ENCODE measurements at places on chromosomes 12 and 14. TPM values are rescaled to one million over a fixed set of nuclear protein-coding genes. Genes with fewer than 3 reads are reported as not detected.
A peak's percentile ranks its signal among the peaks of the same experiment; 100 is the strongest.

DNA sequence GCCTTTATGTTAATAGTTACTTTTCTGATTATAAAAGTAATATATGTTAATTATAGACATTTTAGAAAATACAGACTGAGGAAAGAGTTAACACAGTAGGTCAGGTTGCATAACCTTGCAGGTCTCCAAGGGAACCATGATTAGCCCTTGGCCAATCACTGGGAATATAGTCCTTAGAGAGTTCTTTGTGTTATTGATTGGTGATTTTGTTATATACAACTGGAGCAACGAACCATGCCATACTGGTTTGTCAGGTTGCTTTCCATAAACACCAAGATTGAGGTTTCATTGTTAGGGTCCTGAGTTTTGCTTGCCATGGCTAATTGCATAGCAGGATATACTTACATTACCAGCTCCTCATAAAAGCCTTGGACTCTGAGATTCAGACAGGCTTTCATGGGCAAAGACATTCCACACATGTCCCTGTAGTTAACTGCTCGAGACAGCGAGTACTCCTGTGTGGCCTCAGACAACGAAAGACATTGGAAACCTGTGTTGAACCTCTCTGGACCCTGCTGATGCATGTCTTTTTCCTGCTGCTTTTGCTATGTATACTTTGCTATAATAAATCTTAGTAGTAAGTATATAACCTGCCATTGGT, 33.7 kb downstream of the MAPK1IP1L start:
- DNase-seq, result peak; percentile 57
- H3K27ac ChIP-seq, result no peak overlapping the region
- H3K27me3 ChIP-seq, result no peaks in the 10 kb centered on the region
- H3K4me1 ChIP-seq, result no peaks in the 10 kb centered on the region

DNA sequence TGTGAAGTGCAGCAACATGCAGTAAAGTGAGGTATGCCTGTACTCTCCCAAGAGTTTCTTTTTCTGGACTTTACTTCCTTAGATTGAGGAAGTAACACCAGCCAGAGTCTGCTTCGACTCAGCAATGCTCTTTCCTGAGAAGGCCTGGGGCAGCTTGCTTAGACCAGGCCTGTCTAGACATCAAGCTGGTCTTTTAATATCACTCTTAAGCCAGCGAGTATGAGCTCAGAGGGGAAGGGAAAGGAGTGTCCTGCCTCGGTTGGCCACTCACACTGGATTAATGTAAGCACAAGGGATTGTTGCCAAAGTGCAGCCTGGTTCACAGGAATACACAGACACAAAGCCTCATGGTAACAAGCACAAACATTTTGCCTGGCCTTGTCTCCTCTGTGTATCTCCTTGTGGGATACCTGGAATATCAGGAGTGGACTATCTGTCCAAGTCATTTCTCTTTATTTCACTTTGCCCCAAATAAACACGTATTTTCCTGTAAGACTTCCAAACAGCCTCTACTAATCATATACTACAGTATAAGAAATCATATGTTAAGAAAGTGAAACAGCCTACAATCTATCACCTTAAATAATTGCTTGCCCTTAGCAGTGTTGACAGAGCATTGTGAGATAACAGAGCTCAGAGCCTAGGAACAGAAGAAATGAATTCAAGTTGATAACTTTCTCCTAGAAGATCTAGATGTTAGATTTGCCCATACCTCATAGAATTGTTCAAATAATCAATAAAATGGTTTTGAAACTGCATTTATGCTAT, 121.2 kb upstream of the DAAM1 start:
- no peak overlapping the region for H3K4me3 ChIP-seq
- peaks cover 8% of the 10 kb centered on the region for H3K4me1 ChIP-seq
- no peaks in the 10 kb centered on the region for H3K27me3 ChIP-seq
- no peaks in the 10 kb centered on the region for H3K36me3 ChIP-seq
- DNase-seq, result no peak

DNA sequence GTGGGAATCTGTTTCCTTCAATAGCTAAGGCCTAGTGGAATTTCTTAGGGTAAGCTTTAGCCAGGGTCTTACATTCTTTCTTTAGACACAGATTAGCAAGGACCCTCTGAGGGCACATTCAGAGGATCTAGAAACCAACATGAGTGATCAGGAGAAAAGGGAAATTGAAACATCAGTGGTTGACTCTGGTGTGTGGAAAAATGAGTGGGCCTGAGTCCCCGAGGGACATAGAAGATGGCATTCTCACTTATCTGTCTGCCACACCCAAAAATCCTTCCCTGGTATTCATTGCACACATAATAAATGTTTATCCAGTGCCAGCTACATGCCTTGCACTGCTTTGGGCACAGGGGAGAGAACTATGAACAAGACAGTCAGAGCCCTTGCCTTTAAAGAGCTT, 82.9 kb downstream of the SSPN start:
- no peaks in the 10 kb centered on the region for H3K27me3 ChIP-seq
- H3K4me3 ChIP-seq, result no peak overlapping the region
- H3K4me1 ChIP-seq, result peaks cover 20% of the 10 kb centered on the region
- H3K36me3 ChIP-seq, result no peaks in the 10 kb centered on the region

GRCh38 chr14:22982477-22983245, at the start of gene AJUBA:
TSS of gene AJUBA (minus strand) at chr14:22982551. CDS start at chr14:22982266, 285 bp downstream.
- peak within 1 kb of the TSS; percentile 88 for H3K27ac ChIP-seq
- peaks cover 54% of the 10 kb centered on the region for H3K4me1 ChIP-seq
- H3K4me3 ChIP-seq, result peak within 1 kb of the TSS; percentile 78
- peaks cover 14% of the 10 kb centered on the region for H3K27me3 ChIP-seq

- no peaks in the 10 kb centered on the region for H3K27me3 ChIP-seq
- peak overlapping the region; percentile 62 for H3K27ac ChIP-seq
- H3K36me3 ChIP-seq, result no peaks in the 10 kb centered on the region
- peak; percentile 8 for DNase-seq
- H3K4me3 ChIP-seq, result no peak overlapping the region
Observed at GRCh38 chr14:92460541-92460915, 53.1 kb upstream of the RIN3 start.

GRCh38 chr12:15883536-15883935, 1.3 kb downstream of the STRAP start:
- H3K27me3 ChIP-seq, result no peaks in the 10 kb centered on the region
- peaks cover 66% of the 10 kb centered on the region for H3K4me1 ChIP-seq

DNA sequence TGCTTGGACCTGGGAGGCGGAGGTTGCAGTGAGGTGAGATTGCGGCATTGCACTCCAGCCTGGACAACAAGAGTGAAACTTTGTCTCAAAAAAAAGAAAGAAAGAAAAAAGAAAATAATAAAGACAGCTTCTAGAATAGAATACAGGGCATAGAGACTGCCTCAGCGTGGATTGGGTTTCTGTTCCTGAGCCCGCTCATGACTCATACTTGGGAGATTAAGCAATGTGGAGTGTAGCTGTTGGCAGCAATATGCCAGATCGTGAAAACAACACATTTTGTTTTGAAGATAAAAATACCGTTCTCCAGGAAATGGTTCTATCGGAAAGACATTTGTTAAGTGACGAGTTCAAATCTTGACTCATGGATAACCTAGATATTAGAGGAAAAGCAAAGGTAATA, 67.2 kb downstream of the GLT1D1 start:
- peak; percentile 18 for DNase-seq
- H3K27ac ChIP-seq, result no peak overlapping the region
- H3K4me1 ChIP-seq, result no peaks in the 10 kb centered on the region
- H3K36me3 ChIP-seq, result no peaks in the 10 kb centered on the region
- no peaks in the 10 kb centered on the region for H3K27me3 ChIP-seq

DNA sequence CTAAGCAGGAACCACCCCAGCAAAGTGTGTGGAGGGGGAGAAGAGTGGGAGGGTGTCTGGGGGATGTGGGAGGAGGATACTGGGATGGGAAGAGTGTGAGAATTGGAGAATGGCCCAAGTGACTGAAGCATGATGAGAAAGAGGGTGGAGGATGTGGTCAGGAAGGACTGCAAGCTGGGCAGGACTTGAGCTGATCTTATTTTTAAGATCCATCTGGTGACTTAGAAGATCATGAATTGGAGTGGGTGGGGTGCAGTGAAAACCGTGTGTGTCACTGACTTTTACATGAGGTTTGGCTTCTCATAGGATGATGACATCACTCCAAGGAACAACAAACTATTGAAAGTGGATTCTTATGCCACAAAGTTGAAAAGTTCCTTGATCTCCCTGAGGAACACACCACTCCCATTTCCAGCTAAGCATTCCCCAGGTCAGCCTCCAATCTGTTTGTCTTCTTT, 287.5 kb downstream of the GALC start:
- no peaks in the 10 kb centered on the region for H3K27me3 ChIP-seq
- no peak overlapping the region for H3K4me3 ChIP-seq
- no peak overlapping the region for H3K27ac ChIP-seq
- no peaks in the 10 kb centered on the region for H3K4me1 ChIP-seq
- no peaks in the 10 kb centered on the region for H3K36me3 ChIP-seq
- no peak for DNase-seq

- no peak for DNase-seq
- peaks cover 4% of the 10 kb centered on the region for H3K4me1 ChIP-seq
- H3K27ac ChIP-seq, result no peak overlapping the region
Observed at GRCh38 chr12:96404696-96405095, 4.5 kb upstream of the CDK17 start.

DNA sequence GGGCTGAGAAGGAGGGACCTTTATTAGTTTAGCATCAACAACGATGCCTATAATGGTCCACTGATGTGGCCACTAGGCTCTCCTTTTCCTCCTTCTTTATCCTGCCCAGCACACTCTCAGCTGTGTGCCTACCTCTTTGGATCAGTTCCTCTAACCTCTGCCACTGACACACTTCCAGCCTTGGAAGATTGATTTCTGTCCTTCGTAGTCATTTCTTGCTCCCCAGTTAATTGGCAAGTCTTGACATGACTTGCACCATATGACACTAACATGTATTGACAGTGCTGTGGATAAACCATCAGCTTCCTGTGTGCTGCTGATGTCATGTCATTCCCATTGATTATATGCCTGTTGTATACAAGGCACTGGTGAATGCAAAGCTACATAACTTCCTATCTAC, 90.2 kb upstream of the PLEKHG7 start:
- no peaks in the 10 kb centered on the region for H3K36me3 ChIP-seq
- H3K27ac ChIP-seq, result no peak overlapping the region
- no peak for DNase-seq
- H3K4me1 ChIP-seq, result no peaks in the 10 kb centered on the region
- no peaks in the 10 kb centered on the region for H3K27me3 ChIP-seq

CLEC1A gene
- total RNA-seq, result 0.58 TPM

- DNase-seq, result no peak
- no peaks in the 10 kb centered on the region for H3K36me3 ChIP-seq
- H3K27me3 ChIP-seq, result no peaks in the 10 kb centered on the region
- H3K4me3 ChIP-seq, result no peak overlapping the region
- no peak overlapping the region for H3K27ac ChIP-seq
Observed at GRCh38 chr12:7832059-7832696, 40.5 kb downstream of the SLC2A14 start.

DNA sequence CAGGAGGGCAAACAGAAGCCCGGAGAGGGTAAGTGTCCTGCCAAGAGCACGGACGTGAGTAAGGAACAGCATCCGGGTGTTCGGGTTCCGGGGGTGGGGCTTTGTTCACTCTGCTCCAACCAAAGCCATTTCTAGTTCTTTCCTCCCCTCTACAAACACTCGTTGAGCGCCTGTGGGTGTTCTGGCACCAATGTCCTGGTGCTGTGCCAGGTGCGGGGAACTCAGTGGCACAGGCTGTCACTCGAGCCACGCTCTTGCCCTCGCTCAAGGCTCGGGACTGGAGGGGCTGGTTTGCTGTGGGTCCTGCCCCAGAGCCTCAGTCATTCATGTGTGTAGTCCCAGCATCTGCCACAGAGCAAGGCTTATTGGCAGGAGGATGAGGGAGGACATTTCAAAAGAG, 157.5 kb downstream of the CALM1 start:
- no peak overlapping the region for H3K4me3 ChIP-seq
- DNase-seq, result peak; percentile 85
- H3K36me3 ChIP-seq, result no peaks in the 10 kb centered on the region
- peaks cover 26% of the 10 kb centered on the region for H3K4me1 ChIP-seq
- peak overlapping the region; percentile 60 for H3K27ac ChIP-seq
- H3K27me3 ChIP-seq, result no peaks in the 10 kb centered on the region

- no peak overlapping the region for H3K4me3 ChIP-seq
- H3K36me3 ChIP-seq, result no peaks in the 10 kb centered on the region
- H3K4me1 ChIP-seq, result peaks cover 24% of the 10 kb centered on the region
- H3K27me3 ChIP-seq, result peaks cover 99% of the 10 kb centered on the region
- H3K27ac ChIP-seq, result no peak overlapping the region
Observed at GRCh38 chr14:60506985-60507829, 1.7 kb upstream of the SIX6 start.

AP4S1 gene
- 15.6 TPM for total RNA-seq

Measured in stomach (tissue), 19 donors.